Stimulated activated CD4-positive, alpha-beta T cell treated with anti-CD3 and anti-CD28 coated beads, Interleukin-15, amount 100 ng/mL, for 1 hour (primary cell): ENCODE measurements at places on chromosomes 16 and 17.

GRCh38 chr16:85510041-85510659 lies 103.0 kb upstream of the GSE1 start:
- DNase-seq, result no peak

DNA sequence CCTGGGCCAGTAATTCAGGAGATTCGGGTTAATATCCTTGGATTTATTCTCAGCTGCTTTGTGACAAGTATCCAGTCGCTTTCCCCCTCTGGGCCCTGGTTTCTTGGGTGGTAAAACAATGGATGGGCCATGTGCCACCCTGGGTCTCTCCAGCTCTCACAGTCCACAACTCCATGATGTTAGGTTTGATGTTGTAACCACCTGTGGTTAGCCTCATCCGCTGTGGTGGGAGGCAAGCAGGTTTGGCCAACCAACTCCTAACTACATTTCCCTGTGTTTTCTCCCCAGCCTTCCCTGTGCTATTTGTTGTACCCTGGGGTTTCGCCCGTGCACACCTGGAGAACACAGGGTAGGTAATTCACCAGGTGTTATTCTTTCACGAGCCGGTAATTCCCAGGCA lies 35.1 kb downstream of the GLP2R start:
- DNase-seq, result no peak

- no peak for DNase-seq
Observed at GRCh38 chr17:9635340-9635739, 10.0 kb upstream of the USP43 start.

DNA sequence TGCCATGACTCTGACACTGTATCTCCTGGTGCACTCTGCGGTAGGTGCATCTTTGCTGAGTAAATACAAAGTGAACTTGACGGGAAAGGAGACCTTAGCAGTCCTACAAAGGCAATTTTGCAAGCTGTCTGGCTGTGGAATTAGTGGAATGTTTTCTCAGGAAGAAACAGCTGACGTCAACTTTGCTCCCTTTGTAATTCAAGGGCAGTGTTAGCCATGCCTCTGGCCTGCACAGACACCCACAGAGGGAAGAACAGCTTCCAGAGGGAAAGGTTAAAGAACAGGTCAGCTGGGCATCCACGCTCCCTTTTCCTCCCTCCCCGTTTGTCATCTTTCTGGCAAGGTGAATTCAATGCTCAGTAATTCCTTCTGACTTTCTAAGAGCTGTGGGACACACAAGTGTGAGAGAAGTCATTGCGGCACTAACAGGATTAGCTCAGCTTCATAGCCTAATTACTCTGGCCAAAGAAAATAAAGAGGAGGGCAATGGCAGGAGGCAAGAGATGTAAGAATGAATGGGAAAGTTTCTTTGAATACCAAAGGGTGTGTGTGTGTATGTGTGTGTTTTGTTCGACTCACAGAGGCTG lies 476.9 kb upstream of the GOT2 start:
- no peak for DNase-seq

DNA sequence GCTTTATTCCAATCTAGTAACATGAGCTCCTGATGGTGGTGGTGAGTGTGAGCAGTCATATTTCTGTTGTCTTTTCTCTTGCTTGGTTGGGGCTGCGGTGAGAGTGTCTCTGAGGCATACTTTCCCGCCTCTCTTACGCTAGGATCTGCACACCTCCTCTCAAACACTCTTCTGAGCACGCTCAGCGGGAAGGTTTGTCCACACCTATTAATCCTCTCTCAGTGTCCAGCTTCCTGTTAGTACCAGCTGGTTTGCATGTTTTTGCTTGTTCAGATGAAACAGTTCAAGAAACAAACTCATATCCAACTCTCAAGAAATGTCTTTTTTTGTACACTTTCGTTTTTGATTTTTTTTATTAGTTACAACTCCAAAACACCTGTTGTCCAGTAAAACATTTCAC lies 89.5 kb downstream of the CCDC182 start:
- DNase-seq, result no peak

DNA sequence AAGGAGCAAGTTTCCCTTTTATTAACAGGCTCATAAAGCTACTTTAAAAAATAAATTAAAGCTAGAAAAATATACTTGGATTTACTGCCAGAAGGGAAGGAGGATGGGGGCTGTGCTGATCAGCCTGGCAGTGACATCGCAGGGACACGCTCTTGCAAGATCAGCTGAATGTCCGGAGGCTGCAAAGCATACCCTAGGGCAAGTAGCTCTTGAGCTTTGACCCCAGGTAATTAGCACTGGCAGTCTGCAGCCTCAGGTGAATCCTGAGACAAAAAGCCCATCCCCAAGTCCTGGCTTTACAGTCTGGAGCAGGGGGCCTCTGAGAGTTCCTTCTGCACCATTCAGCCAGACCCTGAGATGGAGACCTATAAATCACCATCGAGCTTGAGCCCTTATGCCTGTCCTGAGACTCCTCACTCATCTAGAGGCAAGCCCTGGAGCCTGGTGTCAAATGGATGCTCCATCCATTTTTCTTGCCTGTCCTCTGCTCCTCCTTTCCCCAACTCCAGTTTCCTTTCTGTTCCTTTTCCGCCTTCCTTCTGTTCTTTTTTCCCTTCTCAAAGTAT lies 131.7 kb downstream of the TMEM114 start:
- DNase-seq, result no peak

- no peak for DNase-seq
Observed at GRCh38 chr16:1458336-1458976, 14.1 kb upstream of the CCDC154 start.

GRCh38 chr17:28665994-28666393 lies 4.0 kb downstream of the SUPT6H start:
- no peak for DNase-seq

- DNase-seq, result no peak
Observed at GRCh38 chr16:65772134-65772732, 594.3 kb upstream of the CDH5 start.

GRCh38 chr17:56629531-56630075 lies 36.1 kb downstream of the NOG start:
- no peak for DNase-seq

GRCh38 chr16:2883458-2883908 lies 468 bp downstream of the FLYWCH2 start:
- no peak for DNase-seq

GRCh38 chr16:28975158-28975599 lies 601 bp downstream of the SPNS1 start:
- DNase-seq, result no peak

- no peak for DNase-seq
Observed at GRCh38 chr16:80585764-80586163, 45.0 kb downstream of the DYNLRB2 start.

- DNase-seq, result no peak
Observed at GRCh38 chr16:22075043-22075757, 17.1 kb upstream of the VWA3A start.

GRCh38 chr17:74550602-74551001 lies 4.7 kb upstream of the CD300C start:
- no peak for DNase-seq

DNA sequence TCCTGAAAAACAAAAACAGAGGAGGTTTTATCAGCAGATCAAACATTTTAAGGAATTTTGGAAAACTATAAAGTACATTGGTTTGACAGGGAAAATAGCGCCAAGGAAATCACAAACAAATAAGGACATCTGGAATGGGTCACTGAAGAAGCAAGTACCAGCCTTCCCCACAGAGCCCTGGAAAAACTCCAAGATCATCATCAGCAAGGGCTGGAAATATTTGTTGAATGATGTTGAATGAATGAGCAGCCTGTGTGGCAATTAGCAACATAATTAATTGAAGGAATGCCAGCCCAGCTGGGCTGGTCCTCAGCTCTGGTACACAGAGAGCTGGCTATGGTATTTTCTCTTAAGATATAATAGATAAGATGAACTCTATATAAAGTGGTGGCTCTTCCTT lies 290.4 kb downstream of the HS3ST3A1 start:
- DNase-seq, result no peak

- DNase-seq, result peak; percentile 68
Observed at GRCh38 chr17:43878260-43879175, 28.8 kb downstream of the MPP2 start.

- no peak for DNase-seq
Observed at GRCh38 chr17:41724476-41725050, 9.9 kb downstream of the HAP1 start.

DNA sequence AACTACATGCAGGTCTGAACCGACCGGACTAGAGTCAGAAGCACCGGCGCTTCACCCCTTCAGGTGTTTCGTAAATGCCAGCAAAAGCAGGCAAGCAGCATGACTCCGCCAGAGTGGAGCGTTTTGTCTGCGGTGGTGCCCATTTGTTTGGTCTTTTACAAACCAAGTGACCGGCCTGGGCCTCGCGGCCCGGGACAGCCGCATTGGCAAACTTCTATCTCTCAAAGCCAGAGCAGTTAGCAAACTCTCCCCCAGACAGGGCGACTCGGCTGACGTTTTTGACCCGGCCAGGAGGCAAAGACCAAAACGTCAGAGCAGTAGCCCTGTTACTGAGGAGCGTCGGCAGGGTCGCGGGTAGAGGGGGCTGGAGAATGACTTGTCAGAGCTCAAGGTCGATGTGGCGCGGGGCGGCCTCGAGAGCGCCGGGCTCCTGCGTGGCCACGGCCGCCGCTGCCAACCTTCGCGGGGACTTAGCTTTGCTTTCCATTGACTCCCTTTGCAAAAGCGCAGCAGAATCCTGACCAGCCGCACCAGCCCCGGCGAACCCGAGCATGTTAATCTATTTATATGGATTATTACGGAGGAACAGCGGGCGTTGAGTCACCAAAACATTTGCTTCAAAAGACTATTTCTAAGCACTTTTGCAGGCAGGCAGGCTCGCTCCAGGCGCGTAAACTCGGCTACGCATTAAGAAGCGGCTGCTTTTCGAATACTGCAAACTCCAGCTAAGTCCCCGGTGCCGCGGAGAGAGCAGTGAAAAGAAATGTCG lies 763 bp upstream of the SOX9 start:
- DNase-seq, result no peak

GRCh38 chr17:34412965-34413441 lies 50.0 kb upstream of the CCL1 start:
- DNase-seq, result no peak

DNA sequence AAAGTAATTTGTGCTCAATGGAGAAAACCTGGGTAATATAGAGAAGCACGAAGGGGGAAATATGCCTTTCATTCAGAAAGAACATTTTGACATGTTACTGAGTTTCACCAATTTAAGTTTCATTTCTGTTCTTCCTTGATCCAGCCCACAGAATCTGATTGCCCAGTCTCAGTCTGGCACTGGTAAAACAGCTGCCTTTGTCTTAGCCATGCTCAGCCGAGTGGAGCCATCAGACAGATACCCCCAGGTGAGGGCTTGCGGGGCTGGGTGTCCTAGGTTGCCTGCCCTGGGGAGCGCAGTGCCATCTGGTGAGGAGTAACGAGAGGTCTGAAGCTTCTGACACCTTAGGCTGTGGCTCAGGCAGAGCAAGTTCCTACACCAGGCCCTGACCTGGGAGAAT lies 17.7 kb downstream of the DDX19A start:
- DNase-seq, result no peak

DNA sequence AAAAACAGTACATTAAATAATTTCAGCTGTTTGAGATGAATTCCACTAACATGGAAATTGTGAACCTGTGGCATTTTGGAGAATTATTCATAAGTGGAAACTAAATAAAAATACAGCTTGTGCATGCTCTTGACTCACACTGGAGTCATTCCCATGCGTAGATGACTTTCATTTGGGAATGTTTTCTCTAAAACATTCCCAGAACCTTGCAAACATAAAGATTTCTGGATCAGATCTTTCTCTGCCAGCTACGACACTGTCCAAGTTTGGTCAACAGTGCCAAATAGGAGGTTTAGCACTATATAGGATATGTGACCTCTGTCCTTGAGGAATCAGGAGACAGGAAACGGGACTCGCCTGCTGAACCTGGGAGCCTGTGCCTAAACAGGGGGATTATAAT lies 400.9 kb downstream of the SLC39A11 start:
- DNase-seq, result no peak

DNA sequence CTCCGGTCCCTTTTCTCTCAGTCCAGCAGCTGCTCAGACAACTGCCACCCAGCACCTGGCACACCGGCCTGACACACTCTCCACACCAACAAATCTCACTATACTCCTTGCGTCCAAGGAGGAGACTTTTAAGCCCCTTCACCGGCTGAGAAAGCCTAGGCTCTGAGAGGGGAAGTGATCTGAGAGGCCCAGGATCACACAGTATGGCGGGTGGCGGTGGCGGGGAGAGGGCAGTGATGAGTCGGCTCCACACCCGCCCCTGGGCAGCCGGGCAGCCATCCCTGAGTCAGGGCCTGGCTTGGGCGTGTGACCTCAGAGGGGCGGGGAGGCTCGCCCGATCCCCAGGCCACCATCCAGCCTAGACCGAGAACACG lies 569 bp downstream of the FLII start:
- DNase-seq, result no peak

DNA sequence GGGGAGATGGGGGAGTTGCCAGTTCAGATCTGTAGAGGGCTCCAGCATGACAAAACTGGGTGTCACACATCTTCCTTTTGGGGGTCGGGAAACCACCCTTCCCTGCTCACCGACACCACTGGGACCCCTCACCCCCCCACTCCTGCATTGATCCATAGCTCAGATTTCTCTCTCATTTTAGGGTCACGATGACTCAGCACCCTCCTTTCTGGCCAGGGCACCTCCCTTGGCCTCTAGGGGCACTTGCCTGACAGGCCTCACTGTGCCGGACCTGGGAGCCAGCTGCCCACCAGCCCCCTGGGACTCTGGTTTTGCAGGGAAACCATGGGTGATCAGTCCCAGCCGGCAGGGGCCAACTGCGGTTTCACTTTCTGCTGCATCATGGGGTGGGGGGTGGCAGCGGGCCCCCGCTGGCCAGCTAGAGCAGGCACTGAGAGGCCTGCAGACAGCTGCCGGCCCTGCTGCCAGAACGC lies 239.4 kb downstream of the MRTFB start:
- DNase-seq, result no peak

DNA sequence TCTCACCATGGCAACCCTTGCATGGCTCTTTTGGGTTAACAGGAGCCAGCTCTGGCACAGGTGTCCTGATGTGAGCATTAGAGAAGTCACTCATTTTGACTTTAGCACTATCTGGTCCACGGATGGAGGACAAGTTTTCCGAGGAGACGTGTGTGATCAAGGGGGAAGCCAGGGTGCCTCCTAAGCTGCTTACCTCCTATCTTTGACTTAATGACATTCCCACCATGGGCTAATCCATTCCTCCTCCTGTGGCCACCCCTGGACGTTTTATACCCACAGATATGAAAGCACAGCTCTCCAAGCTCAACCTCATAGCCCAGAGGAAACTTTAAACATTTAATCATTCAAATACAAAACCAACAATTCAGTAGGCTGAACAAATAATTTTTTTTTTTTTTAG lies 18.8 kb downstream of the MPP2 start:
- no peak for DNase-seq

DNA sequence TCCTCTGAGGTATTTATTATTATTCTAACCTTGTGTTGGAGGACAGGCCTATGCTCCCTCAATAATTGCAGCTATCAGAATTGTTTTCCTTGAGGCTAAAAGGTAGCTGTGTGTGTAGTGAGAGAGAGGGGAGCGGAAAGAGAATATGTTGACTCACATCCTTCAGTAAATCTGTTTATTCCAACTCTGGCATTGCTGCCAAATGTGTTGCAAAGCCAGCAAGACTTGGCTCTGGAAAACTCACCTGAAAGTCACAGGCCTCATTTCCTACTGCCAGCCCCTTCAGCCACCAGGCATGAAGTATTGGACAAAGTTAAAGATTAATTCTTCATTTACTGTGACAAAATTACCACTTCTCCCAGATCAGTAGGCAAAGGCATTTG lies 9.6 kb downstream of the CA10 start:
- no peak for DNase-seq
